Stimulated activated CD4-positive, alpha-beta T cell treated with anti-CD3 and anti-CD28 coated beads, Interleukin-4, amount 100 ng/mL, for 1 hour (primary cell): ENCODE measurements at places on chromosomes 16 and 17.

- DNase-seq: no peak
Observed at GRCh38 chr16:79114759-79115158, 485.8 kb downstream of the MAF start.

DNA sequence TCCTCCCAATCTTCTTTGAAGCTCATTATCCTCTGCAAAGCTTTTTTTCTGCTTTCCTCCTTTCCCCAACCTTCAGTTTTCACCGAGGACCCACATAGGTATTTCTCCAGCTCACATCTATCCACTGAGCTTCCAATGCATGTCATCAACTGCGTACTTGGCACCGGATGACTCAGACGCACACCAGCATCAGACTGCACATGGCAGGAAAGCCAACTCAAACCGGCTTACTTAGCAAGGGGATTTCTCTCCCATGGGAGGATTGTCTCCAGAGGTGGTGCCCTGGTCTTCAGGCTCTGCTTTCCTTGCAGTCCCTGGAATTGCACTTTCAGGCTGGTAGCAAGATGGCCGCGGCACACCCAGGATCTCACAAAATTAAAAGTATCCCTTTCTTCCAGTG, 1.7 kb upstream of the AKTIP start:
- DNase-seq: no peak

DNA sequence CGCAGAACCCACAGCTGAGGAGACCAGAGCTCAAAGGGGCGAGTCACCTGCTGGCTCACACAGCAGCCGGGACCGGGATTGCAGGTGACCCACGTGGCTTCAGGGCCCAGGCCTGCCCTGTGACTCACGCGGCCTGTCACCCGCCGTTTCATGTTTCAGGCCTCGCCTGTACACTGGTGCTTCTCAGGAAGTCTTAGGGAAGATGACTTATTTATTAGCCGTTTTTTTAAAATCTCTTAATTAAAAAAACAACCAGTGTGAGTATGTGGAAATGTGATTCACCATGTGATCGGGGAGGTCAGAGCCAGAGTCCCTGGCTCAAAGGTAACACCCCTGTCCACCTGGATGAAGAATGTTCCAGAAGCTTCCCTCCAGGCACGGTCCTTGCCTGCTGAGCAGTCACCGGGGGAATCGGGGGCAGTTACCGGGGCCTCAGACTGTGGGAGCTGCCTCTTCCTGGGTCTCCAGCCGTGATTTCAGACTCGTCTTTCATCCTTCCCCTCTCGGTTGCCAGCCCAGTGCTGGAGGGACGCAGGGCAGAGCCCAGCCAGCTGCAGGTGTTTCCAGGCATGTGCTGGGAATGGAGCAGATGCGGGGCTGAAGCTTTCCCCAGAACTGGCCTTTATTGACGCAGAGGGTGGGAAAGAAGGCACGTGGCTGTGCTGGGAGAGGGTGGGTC, 49.3 kb downstream of the CMIP start:
- peak; percentile 40 for DNase-seq

DNA sequence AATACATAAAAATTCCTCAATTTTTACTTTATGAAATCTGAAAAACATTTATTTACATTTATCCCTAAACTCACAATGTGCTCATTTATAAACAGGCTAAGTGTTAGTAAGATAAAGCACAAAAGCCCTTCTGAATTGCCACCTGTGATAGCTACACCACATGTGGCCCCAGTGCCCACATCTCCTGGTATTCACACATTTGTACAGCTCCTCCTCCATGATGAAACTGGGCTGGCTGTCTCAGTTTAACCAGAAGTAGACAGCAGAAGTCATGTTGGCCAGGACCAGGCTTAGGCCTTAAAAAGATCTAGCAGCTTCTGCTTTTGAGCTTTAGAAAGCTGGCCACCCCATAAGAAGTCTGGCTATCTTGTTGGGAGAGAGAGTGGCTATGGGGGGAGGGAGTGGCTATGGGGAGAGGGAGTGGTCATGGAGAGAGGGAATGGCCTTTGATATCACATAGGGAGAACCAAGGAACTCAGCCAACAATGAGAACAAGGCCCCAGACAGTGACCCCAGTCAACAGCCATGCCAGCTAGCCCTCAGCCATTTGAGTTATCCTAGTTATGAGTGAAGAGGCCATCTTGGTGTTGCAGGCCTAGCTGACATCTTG, 47.4 kb downstream of the CEP95 start:
- DNase-seq: no peak
